DND-41 (cell line): ENCODE measurements at places on chromosomes 4 and X.

GRCh38 chrX:69028761-69029120 lies 136.5 kb downstream of the PJA1 start:
- no peaks in the 10 kb centered on the region for H3K36me3 ChIP-seq
- no peak for DNase-seq
- no peak overlapping the region for H3K27ac ChIP-seq
- H3K27me3 ChIP-seq, result no peaks in the 10 kb centered on the region

DNA sequence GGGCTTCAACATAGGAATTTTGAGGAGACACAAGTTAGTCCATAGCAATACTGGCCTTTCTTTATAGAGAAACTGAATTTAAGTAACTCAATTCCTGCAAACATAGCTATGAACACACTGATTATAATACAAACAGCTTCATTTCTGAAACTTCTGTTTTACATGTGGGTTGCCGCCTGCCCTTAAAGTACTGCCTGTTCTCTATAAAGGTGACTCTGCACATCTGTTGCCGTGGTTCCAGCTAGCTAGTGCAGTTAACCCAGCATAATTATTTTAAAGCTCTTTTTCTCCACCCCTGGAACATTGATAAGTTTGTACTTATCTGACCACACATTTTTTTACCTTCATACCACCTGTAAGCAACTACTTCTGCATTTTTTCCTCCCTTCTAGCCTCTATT lies 177.6 kb downstream of the NWD2 start:
- no peak for DNase-seq
- H3K4me3 ChIP-seq, result no peak overlapping the region
- H3K4me1 ChIP-seq, result no peaks in the 10 kb centered on the region
- no peaks in the 10 kb centered on the region for H3K36me3 ChIP-seq
- H3K27ac ChIP-seq, result no peak overlapping the region

- DNase-seq, result no peak
- H3K4me3 ChIP-seq, result no peak overlapping the region
- H3K27me3 ChIP-seq, result no peaks in the 10 kb centered on the region
- H3K4me1 ChIP-seq, result no peaks in the 10 kb centered on the region
Observed at GRCh38 chr4:88583631-88584470, 8.4 kb upstream of the HERC3 start.

GRCh38 chr4:155608225-155608885 lies 58.3 kb upstream of the GUCY1A1 start:
- H3K27ac ChIP-seq, result no peak overlapping the region
- H3K36me3 ChIP-seq, result no peaks in the 10 kb centered on the region
- no peak for DNase-seq
- H3K27me3 ChIP-seq, result no peaks in the 10 kb centered on the region

- no peaks in the 10 kb centered on the region for H3K27me3 ChIP-seq
- H3K4me3 ChIP-seq, result no peak overlapping the region
- H3K4me1 ChIP-seq, result peaks cover 17% of the 10 kb centered on the region
- no peak for DNase-seq
Observed at GRCh38 chrX:39762266-39762841, 335.4 kb downstream of the BCOR start.

DNA sequence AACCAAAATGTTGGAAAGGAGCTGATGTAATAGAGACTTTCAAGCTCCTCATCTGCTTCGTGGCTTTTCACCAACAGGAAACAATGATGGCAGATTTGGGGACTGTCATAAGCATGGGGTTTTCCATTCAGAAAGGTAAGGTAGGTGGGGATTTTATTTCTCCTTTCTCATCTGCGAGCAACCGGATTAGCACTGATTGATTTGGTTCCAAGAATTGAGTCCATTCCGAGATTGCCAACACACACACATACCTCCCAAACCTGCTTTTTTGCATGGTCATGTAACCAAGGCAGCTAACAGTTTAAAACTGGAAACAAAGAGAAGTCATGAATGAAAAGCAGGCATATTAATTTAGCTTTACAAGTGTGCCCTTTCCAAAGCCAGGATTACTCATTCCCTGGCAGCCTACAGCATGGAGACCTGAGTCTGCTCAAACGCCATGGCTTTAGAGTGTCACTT lies 63.0 kb upstream of the LNX1 start:
- H3K4me1 ChIP-seq, result no peaks in the 10 kb centered on the region
- H3K4me3 ChIP-seq, result no peak overlapping the region
- no peak overlapping the region for H3K27ac ChIP-seq
- no peak for DNase-seq
- H3K36me3 ChIP-seq, result no peaks in the 10 kb centered on the region

DNA sequence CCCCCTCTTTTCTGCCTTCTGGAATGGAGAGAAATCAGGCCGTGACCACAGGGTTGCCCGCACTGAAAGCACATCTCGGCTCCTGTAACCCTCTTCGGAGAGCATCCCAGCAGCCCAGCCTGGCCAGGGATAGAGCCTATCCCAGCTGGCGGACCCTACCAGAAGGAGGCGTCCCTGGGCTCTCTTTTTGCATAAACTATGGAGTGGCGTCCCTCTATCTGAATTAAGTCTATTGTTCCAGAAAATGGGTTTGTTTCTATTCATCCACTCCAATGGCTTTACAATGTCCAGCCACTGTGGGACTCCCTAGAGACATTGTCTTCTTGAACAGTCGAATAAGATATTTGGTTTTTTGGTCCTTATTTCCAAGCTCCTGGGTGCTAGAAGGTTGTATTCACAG lies 689 bp upstream of the NHSL2 start:
- no peak overlapping the region for H3K4me3 ChIP-seq
- H3K27me3 ChIP-seq, result no peaks in the 10 kb centered on the region
- no peak for DNase-seq
- no peak overlapping the region for H3K27ac ChIP-seq
- no peaks in the 10 kb centered on the region for H3K36me3 ChIP-seq
- no peaks in the 10 kb centered on the region for H3K4me1 ChIP-seq

DNA sequence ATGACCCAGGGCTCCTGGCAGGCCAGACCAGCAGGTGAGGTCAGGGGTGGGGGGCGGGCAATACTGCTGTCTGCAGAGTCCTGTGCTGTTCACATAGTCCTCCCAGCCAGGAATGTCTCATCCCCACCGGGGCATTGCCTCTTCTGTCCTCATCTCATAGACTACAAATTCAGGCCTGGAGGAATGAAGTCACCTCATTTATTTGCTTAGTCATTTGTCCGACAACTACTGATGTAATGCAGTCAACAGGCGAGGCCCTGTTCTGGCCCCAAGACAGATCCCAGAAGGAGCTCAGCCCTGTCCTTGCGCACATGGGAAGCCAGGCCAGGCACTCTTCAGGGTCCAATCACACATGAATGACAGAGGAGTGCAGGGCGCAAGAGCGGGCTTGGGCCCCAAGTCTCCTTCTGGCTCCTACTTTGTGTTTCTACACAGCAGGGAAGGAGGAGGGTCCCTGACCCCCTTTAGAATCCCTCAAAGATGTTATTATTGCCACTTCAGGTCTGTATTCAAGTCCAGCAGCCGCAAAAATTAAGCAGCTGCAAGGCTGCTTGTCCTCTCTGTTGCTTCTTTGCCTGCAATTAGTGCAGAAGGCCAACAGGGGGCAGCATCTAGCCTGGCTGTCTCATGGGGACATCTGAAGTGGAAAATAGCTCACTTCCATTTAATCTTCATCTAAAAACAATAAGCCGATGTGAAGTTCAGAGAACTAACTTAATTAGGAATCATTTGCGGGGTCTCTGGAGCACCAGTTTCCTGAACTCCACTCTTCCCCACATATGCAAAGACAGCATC lies 15.2 kb upstream of the HMX1 start:
- H3K4me1 ChIP-seq, result no peaks in the 10 kb centered on the region
- no peaks in the 10 kb centered on the region for H3K36me3 ChIP-seq
- H3K4me3 ChIP-seq, result no peak overlapping the region
- no peaks in the 10 kb centered on the region for H3K27me3 ChIP-seq
- no peak overlapping the region for H3K27ac ChIP-seq
